ENCODE measurements at places on chromosomes 2 and 18. TPM values are rescaled to one million over a fixed set of nuclear protein-coding genes. Genes with fewer than 3 reads are reported as not detected.

Gene NLRC4
- total RNA-seq: not detected

Gene OSBPL1A
- total RNA-seq: 16.8 TPM

Gene EPHA4
- total RNA-seq: 7.8 TPM

Gene ZNF516
- total RNA-seq: 23.7 TPM

Gene HMSD
- 0.86 TPM for total RNA-seq

Gene ABHD3
- total RNA-seq: 3.7 TPM

Gene NETO1
- total RNA-seq: 0.29 TPM

Gene ADCYAP1
- not detected for total RNA-seq

Gene COLEC11
- total RNA-seq: not detected

Gene STPG4
- 1.2 TPM for total RNA-seq

Gene KCTD1
- total RNA-seq: 15.0 TPM

Gene ANO7
- not detected for total RNA-seq

Gene KIF5C
- total RNA-seq: 0.18 TPM

Gene CABYR
- 4.0 TPM for total RNA-seq

Gene THAP4
- total RNA-seq: 45.5 TPM

Gene POTEC
- not detected for total RNA-seq

Gene VIL1
- total RNA-seq: not detected

Gene VWA3B
- total RNA-seq: not detected

Gene SEMA4F
- total RNA-seq: 4.0 TPM

Gene YES1
- total RNA-seq: 64.5 TPM

Gene MIB1
- total RNA-seq: 17.6 TPM

Gene LONRF2
- 0.53 TPM for total RNA-seq

Gene B3GNT7
- not detected for total RNA-seq

Gene CMPK2
- 0.18 TPM for total RNA-seq

Gene TEX44
- total RNA-seq: not detected

Gene ACKR3
- not detected for total RNA-seq

Gene COLEC12
- total RNA-seq: 0.29 TPM

Gene HOXD8
- total RNA-seq: 11.8 TPM

Gene EGR4
- not detected for total RNA-seq

Gene TSPYL6
- total RNA-seq: not detected

Gene GPBAR1
- total RNA-seq: 0.53 TPM
